Fibroblast of skin of left quadriceps (primary cell): ENCODE measurements at places on chromosomes 4 and X.
A peak's percentile ranks its signal among the peaks of the same experiment; 100 is the strongest.

DNA sequence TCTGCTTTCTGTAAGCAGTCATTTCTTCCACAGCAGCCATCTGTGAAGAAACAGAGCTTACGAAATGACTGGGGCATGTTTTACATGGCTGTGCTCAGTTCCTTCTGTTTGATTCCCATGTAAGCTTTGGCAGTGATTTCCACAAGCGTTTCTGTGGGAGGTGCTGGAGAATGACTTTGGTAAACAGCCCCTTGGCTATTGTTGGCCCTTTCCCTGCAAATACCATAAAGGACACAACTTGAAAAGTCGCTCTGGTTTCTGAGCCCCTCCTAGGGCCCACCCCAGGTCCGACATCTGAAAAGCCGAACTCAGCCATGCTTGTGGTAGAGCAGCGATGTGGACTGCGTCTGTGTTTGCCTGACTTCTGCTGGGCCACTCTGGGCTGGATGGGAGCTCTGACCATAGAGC is 3.7 kb downstream of the LIMCH1 start:
- no peak for DNase-seq

GRCh38 chrX:135740681-135741149 is 27.3 kb downstream of the CT45A1 start:
- DNase-seq, result no peak

- no peak for DNase-seq
Observed at GRCh38 chr4:69668680-69669079, 15.6 kb upstream of the UGT2A1 start.

GRCh38 chr4:46032056-46032455 is 91.8 kb downstream of the GABRG1 start:
- DNase-seq, result no peak

- no peak for DNase-seq
Observed at GRCh38 chr4:8847331-8847730, 24.3 kb downstream of the HMX1 start.

DNA sequence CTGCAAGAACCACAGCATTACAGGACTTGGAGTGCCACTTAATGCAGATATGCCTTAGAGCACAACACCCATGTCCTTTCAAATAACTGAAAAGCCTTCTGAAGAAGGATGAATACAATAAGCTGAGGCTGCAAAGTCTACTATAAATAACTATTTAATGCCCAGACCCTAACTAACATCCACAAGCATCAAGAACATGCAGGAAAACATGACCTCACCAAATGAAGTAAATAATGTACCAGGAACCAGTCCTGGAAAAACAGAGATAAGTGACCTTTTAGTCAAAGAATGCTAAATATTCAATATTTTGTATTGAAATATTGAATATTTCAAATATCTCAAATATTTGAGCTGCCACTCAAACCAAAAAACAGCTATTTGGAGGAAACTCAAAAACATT is 16.9 kb downstream of the ACTRT1 start:
- DNase-seq, result no peak

GRCh38 chr4:132809298-132810032 is 339.6 kb upstream of the PCDH10 start:
- no peak for DNase-seq

- no peak for DNase-seq
Observed at GRCh38 chr4:158193171-158193749, 17.0 kb upstream of the TMEM144 start.

DNA sequence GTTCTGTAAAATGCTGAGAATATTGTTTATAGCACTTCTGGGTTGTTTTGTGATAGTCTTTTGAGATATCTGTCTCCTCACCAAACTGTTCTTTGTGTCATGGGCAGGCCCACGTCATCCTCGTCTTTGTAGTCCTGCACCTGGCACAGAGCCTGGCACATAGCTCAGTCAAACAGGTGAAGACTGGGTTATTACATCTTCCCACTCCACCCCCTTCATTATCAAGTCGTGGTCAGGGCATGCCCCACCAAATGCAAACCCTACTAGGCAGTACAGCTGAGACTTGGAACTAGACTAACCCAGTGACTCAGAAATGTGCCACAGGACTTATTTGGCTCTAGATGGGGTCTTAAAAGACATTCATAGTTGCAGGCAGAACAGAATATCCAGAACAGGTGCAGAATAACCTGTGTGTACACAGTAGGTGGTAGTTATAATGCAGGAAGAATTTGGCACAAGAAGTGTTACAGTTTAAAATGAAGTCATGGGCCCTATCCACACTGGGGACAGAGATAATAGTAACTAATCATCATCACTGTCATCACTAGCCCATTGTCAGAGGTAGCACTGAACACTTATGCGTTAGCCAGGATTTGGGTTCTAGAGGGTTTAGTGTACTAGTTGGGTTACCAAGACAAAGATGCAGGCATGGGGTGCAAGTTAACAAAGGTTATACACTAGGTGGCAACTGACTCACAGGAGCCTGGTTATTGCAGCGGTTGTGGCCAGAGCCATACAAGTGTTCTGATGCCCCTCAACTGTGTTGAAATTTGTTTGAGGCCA is 74.9 kb downstream of the TBL1X start:
- no peak for DNase-seq

DNA sequence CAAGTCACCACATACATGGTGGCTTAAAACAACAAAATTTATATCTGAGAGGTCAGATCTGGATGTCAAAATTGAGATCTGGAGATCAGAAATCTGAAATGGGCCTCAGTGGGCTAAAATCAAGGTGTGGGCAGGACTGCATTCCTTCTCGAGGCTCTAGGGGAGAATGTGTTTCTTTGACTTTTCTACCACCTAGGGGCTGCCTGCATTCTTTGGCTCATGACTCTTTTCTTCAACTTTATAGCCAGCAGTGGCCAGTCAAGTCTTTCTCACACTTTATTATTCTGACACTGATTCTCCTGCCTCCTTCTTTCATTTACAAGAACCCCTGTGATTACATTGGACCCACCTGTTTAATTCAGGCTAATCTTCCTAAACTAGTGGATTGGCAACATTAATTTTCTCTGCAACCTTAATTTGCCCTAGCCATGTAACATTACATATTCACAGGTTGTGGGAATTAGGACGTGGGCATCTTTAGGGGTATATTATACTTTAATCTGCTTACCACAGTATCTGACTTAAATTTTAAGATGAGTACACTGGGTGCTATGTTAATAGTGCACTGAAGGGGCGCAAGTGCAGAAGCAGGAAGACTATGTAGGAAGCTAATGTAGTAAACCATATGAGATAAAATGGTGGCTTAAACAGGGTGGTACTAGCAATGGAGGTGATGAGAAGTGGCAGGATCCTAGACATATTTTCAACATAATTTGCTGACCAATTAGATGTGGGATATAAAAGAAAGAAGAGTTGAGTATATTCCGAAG is 188.0 kb downstream of the SLC4A4 start:
- DNase-seq, result no peak

DNA sequence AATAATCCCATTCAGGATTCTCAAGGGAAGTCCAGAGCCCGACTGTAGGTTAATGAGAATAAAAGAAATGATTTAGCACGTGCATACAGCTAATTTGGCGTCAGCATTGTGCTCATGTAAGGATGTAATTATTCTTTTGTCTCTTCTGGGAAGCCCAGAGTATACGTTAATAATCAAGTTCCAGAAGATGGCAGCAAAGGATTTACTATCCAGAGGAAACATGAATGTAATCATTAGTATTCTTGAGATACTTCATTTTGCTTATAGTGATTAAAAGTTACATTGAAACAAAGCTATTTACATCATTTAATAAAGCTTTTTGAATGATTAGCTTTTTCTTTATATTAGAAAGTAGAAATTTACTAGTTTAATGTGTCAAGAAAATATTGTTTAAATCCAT is 27.1 kb upstream of the MAP9 start:
- peak; percentile 61 for DNase-seq

DNA sequence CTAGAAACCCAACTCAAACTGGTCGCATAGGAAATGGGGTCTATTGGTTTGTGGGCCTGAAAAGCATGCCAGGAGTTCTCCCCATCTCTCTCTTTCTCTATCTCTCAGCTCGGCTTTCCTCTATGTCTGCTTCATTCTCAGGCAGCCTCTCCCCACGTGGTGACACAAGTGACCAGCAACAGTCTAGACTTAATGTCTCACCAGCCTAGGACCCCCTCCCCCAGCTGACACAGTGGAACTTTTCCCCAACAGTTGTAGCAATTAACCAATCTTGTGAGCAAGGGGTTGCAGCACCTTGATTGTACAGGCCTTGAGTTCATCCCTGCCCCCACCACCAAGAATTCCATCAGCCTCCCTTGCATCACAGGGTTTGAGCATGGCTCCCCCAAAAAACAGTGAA is 159.8 kb upstream of the KIT start:
- DNase-seq, result no peak

GRCh38 chrX:49129427-49129826 is 5.9 kb upstream of the GPKOW start:
- DNase-seq, result no peak

GRCh38 chrX:154327038-154327820 is 31.6 kb downstream of the TKTL1 start:
- DNase-seq, result no peak

- no peak for DNase-seq
Observed at GRCh38 chr4:177391953-177392352, 50.3 kb downstream of the AGA start.

DNA sequence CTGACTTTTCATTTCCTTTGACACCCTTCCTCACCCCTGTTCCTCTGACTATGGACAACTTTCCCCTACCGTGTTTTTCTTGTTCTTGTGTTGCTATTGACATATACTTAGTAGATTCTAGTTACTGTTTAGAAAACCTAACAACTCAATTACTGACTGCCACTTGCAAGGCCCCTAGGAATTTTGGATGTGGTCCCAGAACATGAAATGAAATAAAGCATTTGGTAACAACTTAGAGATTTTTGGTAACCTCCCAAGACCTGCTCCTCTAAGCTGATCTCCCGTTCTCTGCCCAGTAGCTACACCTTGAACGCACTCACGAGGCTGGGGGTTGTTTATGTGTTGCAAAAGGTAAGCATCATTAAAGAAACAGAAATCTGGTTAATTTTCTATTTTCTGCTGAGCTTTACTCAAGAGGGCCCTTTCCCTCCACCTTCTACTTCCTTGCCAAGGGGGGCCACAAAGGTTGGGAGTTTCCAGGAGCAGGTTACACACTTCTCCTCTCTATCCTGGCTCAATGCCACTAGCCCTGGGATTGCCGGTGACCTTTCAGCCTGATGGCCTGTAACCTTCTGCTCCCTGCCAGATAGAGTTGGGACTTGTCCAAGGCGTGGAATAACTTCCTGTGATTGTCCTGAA is 20.5 kb downstream of the GAB3 start:
- DNase-seq, result peak; percentile 62

GRCh38 chr4:68895561-68896198 is 55.9 kb downstream of the UGT2A3 start:
- DNase-seq, result no peak

GRCh38 chrX:129235903-129236302 is 287.4 kb downstream of the SMARCA1 start:
- DNase-seq, result no peak

GRCh38 chrX:40127052-40127451 is 29.3 kb upstream of the BCOR start:
- DNase-seq, result no peak

- no peak for DNase-seq
Observed at GRCh38 chrX:85977218-85977617, 70.1 kb downstream of the CHM start.

GRCh38 chr4:48300004-48300403 is 30.4 kb upstream of the TEC start:
- peak; percentile 26 for DNase-seq

DNA sequence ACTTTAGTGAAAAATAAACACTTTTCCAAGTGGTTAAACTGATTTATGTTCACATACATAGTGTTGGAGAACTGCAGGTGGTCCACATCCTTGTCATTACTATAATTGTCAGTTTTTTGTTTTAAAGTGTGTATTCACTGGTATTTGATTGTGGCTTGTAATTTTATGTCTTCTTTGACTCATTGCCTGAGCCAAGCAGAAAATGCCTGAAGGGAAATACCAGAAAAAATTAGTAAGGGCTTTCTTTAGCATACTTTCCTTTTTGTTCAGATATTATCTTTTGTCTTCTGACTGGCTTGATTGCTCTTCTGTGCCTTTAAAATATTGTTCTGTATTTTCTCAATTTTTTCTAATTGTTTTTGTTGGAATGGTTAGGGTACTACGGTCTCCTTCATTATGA is 981.3 kb downstream of the C4orf33 start:
- DNase-seq, result peak; percentile 28

GRCh38 chr4:171340258-171340657 is 472.9 kb upstream of the GALNTL6 start:
- no peak for DNase-seq

- peak; percentile 39 for DNase-seq
Observed at GRCh38 chr4:83686166-83686565, 150.3 kb downstream of the GPAT3 start.

DNA sequence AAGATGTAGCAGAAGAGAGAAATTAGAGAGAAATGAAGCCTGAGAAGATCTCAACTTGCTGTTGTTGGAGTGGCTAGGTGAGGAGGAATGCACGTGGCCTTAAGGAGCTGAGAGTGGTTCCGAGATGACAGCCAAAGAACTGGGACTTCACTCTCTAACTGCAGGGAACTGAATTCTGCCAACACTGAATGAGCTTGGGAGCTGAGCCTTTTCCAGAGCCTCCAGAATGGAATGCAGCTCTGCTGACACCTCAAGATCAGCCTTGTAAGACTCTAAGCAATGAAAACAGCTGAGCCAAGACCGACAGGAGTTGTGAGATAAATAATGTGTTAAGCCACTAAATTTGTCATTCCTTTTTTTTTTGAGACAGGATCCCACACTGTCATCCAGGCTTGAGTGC is 73.0 kb downstream of the TLL1 start:
- no peak for DNase-seq
